ENCODE measurements at places on chromosomes 13 and 19.

DNA sequence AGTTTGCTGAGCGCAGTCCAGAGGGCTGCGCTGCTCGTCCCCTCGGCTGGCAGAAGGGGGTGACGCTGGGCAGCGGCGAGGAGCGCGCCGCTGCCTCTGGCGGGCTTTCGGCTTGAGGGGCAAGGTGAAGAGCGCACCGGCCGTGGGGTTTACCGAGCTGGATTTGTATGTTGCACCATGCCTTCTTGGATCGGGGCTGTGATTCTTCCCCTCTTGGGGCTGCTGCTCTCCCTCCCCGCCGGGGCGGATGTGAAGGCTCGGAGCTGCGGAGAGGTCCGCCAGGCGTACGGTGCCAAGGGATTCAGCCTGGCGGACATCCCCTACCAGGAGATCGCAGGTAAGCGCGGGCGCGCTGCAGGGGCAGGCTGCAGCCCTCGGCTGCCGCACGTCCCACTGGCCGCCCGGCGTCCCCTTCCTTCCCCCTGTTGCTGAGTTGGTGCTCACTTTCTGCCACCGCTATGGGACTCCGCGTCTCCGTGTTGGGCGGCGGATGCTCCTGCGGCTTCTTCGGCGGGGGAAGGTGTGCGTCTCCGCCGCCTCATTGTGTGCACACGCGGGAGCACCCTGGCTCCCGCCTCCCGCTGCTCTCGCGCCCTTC is 772 bp downstream of the GPC6 start:
- DNase-seq: peak; percentile 87

DNA sequence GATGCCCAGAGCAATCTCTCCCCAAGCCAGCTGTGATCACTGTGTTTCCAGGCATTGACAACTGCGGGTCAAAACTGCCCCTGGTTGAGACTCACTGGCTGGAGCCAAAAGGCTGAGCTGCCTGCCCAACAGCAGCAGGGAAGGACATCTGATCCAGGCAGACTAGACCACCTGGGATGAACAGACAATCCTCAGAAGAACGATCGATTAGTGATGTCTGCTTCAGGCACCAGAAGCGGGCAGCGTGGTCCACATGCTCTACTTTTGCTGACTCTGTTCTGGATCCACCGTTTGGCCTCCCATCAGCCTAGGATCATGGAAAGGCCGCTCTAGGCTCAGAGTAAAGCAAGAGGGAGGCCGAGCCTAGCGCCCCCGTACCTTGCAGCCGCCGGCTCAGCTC is 9.9 kb upstream of the GP6 start:
- no peak for DNase-seq

GRCh38 chr19:44865196-44865767 is 19.2 kb downstream of the NECTIN2 start:
- no peak for DNase-seq

DNA sequence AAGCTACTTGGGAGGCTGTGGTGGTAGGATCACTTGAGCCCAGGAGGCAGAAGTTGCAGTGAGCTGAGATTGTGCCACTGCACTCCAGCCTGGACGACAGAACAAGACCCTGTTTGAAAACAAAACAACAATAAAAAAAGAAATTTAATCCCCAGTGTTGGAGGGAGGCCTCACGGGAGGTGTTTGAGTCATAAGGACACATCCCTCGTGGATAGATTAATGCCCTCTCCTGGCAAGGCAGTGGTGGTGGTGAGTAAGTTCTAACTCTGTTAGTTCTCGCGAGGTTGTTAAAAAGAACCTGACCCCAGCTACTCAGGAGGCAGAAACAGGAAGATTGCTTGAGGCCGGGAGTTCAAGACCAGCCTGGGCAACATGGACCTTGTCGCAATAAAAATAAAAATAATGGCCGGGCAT is 27.6 kb upstream of the SIN3B start:
- DNase-seq: no peak

- DNase-seq: no peak
Measured at GRCh38 chr19:44799627-44800346, 9.1 kb upstream of the BCAM start.

GRCh38 chr13:100495455-100495854 is 93.1 kb downstream of the GGACT start:
- DNase-seq: no peak

- DNase-seq: no peak
Measured at GRCh38 chr13:26548205-26548765, 9.2 kb upstream of the WASF3 start.

- DNase-seq: no peak
Measured at GRCh38 chr19:3190921-3191805, 5.4 kb downstream of the NCLN start.

- DNase-seq: no peak
Measured at GRCh38 chr19:49858088-49858985, 7.4 kb downstream of the PTOV1 start.

DNA sequence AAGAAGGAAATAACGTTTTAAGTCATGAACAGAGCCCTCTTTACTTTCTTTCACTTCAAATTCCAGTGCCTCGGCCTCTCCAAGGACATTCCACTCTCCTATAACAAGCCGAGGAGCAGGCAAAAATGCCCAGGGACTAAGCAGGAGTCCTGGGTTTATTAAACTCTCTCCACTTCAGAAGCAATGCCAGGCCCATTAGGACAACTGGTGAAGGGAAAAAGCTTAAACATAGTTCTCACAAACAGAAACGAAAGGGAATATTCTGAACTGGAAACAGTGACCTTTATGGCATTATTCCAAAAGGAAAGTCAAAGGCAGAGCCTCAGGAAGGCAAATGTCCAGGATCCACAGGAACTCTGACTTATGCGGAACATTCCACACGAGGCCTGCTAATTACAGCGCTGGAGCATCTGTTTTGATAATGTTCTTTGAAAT is 30.9 kb upstream of the MED4 start:
- DNase-seq: no peak

DNA sequence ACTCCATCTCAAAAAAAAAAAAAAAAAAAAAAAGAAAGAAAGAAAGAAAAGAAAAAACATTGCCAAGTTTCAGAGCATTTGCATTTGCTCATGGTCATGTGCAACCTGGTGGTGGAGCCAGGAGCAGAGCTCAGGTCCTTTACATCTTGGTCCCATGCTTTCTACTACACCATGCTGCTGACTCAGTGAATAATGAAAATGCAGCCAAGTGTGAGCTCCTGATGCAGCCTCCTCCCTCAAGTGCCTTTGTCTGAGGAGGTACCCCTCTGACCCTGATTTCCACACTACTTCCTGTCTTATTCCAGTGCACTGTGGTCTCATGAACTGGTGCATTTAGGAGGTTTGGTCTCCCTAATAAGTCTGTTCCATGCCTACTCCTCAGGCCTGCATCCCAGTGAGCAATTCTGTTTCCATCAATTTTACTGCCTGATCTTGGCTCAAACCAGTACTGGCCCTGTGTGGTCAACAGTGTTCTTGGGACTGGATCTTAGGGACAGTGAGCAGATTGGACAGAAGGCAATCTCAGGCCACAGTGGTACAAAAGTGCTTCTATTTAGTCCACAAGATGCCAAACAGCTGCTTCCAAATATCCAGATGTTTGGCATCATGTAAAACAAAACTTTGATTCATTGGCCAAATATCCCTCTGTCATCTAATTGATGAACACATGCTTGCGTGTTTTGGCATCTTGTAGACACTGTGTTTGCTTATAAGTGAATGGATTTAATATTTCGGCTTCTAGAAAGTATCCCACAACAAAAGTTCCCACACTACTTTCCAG is 28.8 kb upstream of the LRCH1 start:
- DNase-seq: no peak

GRCh38 chr19:38506723-38507550 is 73.4 kb downstream of the RYR1 start:
- no peak for DNase-seq

DNA sequence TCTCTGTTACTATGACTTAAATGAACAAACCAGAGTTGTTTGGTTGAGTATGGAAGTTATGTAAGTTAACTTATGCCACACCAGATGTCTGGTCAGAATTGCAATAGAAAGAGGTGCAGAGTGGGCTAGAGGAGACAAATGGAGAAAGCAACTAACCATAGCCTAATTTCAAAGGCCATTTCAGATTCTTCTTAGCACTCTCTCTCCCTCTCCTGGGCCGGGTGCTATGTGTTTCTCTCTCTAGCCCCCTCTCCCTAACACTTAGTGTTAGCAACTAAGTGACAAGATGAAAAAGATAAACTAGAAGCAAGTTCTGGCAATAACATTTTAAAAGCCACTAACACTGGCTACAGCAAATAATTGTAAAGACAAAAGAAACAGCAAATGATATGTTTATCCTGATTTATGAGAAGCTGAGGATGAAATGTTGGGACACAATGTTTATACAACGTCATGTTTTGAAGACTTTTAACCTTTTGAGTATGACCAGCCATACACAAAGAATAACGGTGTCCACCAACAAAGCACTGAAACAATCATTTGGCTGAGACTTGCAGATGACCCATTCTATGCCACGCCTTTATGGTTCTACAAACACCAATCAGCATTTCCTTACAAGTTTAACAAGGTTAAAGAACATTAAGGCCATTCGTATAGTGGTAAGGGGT is 18.6 kb downstream of the SERPINE3 start:
- DNase-seq: no peak

- no peak for DNase-seq
Measured at GRCh38 chr13:75873494-75873893, 237.4 kb downstream of the LMO7 start.

- no peak for DNase-seq
Measured at GRCh38 chr13:24110011-24110410, 50.5 kb upstream of the SPATA13 start.

DNA sequence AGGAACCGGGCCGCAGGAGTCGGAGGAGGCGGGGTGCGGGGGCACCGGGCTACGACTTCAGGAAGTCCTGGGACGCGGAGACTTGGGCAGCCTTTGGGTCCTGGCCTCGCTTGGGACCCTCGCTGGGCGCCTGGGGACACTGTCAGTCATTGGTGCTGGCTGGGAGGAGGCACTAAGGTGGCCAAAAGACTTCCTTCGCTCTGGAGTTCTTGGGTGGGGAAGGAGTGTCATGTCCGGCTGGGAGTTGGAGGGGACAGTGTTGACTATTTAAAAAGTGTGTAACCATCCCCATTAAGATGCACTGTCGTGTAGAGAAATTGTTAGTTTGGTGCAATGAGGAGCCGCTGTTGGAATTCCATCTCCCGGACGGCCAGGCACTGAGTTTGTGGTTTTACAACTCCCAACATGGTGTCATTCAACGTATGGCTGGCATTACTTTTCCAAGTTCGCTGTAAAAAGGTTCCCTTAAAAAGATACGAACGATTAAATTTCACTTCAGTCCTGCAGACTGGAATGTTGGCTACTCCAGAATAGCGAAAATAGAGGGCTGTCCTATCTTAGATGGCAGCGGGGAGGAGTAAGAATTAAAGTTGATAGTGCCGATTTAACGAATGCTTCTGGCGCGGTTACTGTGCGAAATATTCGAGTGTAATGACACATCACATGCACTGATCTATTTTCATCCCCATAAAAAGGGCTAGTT is 776 bp downstream of the DNAJC3 start:
- no peak for DNase-seq

DNA sequence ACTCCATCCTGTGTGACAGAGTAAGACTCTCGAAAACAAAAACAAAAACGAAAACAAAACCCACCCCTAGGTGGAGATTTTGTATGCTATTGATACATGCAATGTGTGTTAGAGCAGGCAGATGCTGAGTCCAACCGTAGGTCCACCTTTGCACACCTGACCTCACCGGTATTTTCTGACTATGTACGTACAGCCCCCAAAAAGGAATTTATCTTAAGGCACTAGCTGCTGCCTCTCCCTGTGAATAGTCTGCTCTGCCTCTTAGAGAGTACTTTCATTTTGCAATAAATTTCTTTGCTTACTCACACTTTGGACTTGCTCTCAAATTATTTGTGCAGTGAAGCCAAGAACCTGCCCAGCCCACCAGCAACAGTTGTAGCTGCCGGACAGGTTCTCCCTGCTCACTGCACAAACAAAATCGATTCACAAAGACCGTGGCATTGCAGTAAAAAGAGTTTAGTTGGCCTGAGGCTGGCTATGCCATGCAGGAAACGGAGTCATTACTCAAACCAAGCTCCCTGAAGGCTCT is 8.2 kb upstream of the ZNF77 start:
- DNase-seq: peak; percentile 68

DNA sequence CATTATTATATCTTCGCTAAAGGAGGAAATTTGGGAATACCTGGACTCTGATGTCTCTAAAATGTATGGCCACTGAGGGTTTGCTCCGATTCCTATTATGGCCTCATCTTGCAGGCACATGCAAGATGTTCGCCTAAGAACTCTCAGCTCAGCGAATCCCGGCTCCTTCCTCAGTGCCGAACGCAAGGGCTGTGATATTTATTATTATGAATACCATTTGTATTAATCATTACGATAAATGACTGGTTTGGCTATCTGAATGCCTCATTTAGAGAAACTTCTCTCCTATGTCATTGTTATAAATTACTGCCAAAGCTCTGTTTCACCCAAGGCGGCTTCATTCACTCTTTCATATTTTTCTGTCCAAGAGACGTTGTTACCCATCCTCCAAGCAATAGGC is 369.7 kb upstream of the TSHZ3 start:
- no peak for DNase-seq

- peak; percentile 100 for DNase-seq
Measured at GRCh38 chr19:5904352-5905113, at the start of gene VMAC. Gene VMAC, plus strand, starts transcription at chr19:5904872. Its CDS starts 19 bp downstream, at chr19:5904891.

DNA sequence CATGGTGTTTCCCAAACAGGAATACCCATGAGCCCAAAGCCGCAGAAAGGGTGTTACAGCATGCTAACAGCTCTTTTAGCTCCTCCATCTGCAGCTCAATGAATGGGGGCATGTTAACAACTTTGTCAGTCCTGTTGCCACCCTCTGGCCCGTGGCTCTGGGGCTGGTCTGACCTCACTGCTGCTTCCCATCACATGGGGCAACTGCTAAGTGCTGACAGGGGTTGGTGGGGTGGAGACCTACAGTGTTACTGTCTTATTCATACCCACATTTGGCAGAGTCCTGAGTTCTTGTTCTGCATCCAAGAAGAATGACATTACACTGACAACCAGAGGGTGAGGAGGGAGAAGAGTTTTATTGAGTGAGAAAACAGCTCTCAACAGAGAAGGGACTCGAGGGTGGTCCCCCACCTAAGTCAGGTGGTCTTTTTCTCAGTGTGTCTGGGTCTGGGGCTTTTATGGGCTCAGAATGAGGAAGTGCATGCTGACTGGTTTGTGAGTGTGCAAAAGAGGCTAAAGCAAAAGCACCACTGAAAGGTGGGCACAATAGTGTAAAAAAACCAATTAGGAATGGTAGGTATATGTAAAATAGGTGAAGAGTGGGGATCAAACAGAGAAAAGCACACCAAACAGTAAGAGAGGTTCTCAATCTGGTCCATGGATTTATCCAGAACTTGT is 1952.0 kb upstream of the PCDH20 start:
- DNase-seq: no peak

GRCh38 chr13:33994198-33994597 is 176.2 kb downstream of the RFC3 start:
- DNase-seq: no peak
